Daoy (cell line): ENCODE measurements at places on chromosomes 11 and 22. TPM values are rescaled to one million over a fixed set of nuclear protein-coding genes. Genes with fewer than 3 reads are reported as not detected.

Gene KIF18A
- 27.5 and 46.9 TPM in 2 replicates for total RNA-seq

Gene MMP12
- 0.24 and 1.3 TPM in 2 replicates for total RNA-seq

DNA sequence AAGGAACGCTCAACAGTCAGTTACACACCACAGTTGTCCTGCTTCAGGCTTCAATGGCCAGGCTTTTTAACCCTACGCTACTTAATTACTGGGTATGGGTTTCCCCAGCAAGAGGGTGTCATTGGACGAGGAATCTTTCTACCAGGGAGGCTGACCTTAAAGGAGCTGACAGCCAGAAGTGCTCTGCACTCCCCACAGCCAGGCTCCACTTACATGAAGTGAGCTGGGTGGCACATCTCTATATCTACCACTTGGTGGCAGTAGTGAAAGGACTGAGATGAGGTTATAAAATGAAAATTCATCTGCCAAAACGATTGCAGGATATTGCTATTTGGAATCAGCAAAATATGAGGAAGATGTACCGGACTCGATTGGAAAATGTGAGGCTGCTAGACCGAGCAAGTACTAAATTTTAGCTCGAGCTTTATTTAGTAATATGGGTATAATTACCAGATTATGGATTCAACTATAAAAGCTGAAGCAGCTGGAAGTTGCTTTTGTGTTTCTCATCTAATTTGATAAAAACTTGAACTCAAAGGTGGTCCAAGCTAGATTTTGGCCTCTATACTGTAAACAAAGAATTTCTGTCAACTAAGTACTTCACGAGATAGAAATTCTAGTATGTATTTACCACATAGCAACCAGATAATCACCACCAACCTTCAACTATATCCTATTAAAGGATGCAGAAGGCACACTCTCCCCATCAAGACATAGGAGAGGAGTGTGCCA lies 53.9 kb upstream of the CEP126 start:
- peak; percentile 38 for DNase-seq

DNA sequence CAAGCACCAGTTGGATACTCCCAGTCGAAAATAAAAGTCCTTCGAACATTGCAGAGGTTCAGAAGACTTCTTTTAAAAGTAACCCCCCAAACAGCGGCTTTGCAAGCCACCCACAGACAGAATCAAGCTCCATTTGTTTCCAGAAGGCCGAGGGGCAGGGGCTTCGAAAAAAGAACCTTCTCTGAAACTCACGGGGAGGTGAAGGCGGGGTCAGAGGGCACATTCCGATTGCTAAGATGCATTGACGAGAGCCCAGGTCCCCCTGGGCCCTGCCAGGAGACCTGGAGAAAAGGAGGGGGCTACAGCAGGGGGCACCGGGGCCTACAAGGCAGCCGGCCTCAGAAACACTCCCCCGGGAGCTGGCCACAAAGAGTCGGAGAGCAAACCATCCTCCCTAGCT lies 306.8 kb downstream of the MN1 start:
- DNase-seq: no peak

DNA sequence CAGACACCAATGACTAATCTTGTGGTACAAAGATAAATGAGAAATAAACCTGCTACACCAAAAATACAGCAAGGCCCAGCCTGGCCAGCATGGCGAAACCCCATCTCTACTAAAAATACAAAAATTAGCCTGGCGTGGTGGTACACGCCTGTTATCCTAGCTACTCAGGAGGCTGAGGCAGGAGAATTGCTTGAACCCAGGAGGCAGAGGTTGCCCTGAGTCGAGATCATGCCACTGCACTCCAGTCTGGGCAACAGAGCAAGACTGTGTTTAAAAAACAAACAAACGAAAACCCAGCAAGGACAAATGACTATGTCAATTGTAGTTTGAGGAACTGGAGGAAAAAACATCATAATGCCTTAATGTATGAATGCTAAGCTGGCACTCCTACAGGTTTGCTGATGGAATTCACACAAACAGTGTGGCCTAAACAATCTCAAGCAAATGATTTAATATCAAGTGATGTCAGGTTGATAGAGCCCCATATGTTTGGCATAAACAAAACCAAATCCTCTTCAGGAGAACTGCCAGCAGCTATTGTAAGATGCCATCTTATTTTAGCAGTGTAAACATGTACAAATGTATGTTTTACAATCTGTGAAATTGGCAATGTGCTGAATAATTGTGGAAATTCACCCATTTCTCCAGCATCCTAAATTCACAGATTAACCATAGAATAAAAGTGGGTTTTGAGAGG lies 20.0 kb downstream of the MMP7 start:
- DNase-seq: no peak

DNA sequence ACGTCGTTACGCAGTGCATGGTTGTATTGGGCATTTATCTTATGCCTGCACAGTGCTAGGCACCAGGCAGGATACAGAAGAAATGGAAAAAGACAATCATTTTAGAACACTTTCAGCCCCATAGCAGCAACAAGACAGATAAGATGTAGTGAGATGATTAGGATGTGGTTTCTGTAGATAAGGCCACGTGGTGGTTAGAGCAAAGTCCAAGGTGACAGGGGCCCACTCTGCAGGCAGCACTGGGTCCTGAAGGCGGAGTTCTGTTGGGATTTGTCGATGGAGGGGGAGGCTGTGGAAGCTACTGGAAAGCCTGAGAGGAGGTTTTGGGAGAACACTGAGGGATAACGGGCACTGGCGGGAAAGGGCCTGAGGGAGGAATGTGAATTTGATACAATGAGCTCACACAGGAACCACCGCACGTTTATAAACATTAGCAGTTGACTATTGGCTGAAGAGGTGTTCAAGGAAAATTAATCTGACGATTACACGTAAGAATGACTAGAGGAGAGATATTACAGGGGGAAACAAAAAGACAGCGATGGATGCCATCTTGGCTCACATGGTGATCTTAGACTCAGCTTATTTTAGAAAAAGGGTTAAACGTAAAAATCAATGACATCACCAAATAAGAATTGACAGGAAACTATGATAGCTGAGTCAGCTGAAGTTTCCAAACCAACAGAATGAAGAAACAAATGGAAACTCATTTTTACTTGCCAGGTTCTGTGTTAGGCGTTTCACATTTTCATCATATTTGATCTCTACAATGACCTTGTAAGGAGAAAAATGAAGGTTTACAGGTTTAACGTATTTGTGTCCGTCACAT lies 551.0 kb downstream of the OPCML start:
- peak; percentile 36 for DNase-seq

GRCh38 chr11:121907379-121907778 lies 208.6 kb downstream of the BLID start:
- no peak for DNase-seq
